ENCODE measurements at places on chromosomes 1 and 21.

GRCh38 chr1:205246351-205247119 lies 18.8 kb downstream of the TMCC2 start:
- DNase-seq, result no peak

- DNase-seq, result no peak
These were observed 11.6 kb downstream of the EIF4G3 start for GRCh38 chr1:21165076-21165475.

DNA sequence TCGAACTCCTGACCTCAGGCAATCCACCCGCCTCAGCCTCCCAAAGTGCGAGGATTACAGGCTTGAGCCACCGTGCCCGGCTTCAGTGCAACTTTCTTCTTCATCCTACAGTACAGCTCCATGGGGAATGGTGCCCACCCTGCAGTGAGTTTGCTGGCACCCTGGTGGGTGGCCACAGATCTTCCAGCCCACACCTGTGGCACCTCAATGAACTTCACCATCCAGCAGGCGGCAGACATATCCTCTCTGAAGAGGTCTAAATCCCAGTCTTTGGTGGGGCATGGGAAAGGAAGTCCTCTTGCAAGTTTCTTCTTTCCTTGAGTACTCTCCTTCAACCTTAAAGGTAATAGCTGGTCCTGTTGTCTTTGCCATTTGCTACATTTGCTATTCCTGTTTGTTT lies 18.1 kb upstream of the ZBTB8A start:
- DNase-seq, result no peak

GRCh38 chr1:101367630-101368029 lies 130.8 kb downstream of the S1PR1 start:
- DNase-seq, result no peak

DNA sequence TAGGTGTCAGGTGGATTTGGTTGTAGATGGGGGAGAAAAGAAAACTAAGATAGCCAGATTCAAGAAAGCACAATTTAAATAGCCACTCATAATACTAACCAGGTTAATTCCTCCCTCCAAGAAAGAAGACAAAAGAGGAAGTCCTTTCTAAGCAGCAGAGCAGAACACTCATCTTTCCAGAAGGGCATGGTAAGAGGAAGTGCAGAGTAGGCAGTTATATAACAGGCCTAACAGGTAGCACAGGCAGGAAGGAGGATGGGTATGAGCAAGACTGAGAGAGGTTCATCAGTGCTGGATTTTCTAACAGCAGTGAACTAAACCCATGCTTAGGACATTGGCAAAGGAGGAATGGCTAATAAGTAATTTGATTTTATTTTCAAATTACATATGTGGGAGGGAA lies 517.5 kb downstream of the PLPP3 start:
- DNase-seq, result no peak

All from naive thymus-derived CD8-positive, alpha-beta T cell (primary cell).